ENCODE measurements at places on chromosomes 2 and 18.

GRCh38 chr18:23198217-23198845 is 63.0 kb downstream of the CABLES1 start:
- no peak for DNase-seq

DNA sequence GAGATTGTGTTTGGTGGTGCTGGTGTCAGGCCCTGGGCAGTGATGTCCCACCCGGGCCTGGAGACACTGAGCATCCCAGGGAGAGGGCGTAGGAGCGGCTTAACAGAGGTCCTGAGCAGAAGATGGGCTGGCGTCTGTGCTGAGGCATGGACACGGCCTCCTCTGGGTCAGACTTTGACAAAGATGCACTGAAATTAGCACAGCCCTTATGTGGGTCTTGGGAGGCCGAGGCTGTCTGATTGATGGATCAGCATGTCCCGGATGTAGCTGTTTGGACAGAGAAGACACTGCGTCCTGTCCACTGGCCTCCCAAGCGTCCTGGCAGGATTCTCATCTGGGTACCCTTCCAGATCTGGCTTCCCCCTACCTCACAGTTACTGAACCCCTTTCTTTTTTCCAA is 159.4 kb downstream of the ANKRD30B start:
- no peak for DNase-seq

DNA sequence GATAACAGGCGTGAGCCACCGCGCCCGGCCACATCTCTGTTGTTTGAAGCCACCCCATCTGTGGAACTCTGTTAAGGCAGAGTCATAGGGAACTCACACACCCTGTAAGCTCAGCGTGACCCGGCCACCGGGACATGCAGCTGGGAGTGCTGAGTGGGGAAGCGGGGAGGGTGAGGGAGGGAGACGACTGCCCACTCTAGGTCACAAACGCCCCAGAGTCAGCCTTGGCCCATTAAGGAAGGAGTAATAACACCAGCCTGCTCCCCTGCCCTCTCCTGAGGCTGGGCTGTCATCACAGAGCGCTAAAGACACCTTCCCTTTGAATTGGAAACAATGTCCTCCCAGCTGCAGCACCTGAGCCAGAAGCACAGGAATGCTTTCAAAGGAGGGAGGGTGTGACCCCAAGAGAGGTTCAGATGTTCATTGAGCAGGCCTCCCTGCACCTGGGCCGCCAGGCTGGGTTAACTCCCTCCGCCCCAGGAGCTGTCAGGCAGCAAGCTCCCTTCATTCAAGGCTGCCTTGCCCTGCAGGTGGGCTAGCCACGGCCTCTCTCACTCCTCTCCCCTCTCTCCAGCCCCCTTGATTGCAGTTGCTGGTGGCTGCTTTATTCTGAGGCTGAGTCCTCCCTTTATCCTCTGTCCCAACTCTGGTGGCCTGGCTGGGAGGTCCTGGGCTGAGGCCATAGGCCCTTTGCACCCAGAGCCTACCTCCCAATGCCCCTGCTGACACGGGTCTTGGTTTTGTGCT is 77.2 kb upstream of the HPCAL1 start:
- DNase-seq: no peak

DNA sequence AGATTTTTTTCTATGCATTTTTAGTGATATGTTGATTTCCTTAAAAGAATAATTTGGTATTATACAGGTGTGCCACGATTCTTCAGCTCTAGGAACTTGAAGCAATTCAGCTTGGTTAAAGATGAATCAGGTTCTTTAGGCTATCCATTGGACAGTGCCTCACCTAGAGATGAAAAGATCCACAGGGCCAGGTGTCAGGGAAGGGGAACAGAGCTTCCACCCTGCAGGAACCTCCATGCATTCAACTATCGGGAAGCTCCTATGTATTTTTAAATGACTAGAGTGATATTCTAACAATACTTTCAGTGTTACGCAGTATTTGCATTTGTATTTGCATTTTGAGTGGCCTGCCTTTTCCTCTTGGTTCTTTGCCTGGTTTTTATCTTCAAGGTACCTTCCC is 40.2 kb downstream of the PKP4 start:
- no peak for DNase-seq

GRCh38 chr2:66457545-66457944 is 22.6 kb downstream of the MEIS1 start:
- DNase-seq: no peak

- DNase-seq: no peak
These were observed 165.5 kb downstream of the TPGS2 start for GRCh38 chr18:36663312-36663711.

- DNase-seq: no peak
These were observed 42.8 kb downstream of the SOX11 start for GRCh38 chr2:5734859-5735520.
